Activated naive CD4-positive, alpha-beta T cell treated with anti-CD3 and anti-CD28 coated beads, Interleukin-2, amount 10 ng/mL, durations not matched to agents 7 days and 5 days (primary cell): ENCODE measurements at places on chromosomes 12 and 14.

DNA sequence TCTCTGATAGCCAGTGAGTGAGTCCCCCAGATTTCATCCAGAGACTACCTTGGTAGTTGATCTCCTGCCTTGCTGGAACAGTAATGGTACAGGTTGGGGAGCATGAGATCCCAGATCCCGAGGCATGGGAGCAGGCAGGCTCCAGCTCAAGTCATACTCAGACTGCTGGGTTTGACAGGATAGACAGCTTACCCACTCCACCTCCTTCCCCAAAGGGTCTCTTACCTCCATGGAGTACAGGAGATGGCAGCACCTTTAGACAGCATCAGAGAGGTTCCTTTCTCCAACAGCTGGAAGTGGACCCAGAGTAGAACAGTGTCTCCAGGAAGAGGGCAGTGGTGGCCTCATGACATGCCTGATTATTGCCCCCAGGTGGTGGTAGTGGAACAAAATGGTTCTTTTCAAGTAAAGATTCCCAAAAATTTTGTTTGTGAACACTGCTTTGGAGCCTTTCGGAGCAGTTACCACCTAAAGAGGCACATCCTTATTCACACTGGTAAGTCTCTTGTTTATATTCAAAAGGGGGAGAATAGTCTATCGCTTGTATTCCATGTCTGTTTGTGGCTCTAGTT is 4.9 kb upstream of the CSAD start:
- no peak for DNase-seq

GRCh38 chr14:33432407-33433023 is 493.8 kb downstream of the NPAS3 start:
- DNase-seq: no peak

GRCh38 chr14:31881531-31882310 is 195.4 kb upstream of the ARHGAP5 start:
- no peak for DNase-seq

DNA sequence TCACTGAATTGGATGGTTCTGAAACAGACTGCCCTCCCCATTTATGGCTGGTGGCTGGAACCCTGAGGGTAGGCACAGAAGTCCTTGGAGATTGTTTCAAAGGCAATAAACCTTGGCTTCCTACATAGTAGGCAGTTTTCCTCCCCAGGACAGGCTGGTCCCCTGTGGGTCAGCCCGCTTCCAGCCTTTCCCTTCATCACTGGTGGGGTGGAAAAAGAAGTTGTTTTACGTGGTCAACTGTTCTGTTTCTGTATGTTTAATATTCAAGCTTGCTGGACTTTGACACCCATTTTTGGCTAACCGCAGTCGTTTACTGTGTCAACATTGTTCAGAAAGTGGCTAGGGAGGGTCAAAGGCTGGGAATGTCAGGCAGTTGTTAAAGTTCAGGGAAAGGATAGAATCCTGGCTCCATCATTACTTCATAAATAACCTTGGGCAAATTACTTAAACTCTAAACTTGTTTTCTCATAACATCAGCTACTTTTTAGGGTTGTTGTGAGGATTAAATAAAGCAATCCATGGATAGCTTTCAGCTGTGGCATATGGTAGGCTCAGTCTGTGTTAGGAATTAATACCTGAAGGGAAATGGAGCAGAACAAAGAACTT is 2.4 kb downstream of the KLHDC2 start:
- no peak for DNase-seq

GRCh38 chr14:70780396-70781075 is 28.8 kb downstream of the MAP3K9 start:
- DNase-seq: no peak

DNA sequence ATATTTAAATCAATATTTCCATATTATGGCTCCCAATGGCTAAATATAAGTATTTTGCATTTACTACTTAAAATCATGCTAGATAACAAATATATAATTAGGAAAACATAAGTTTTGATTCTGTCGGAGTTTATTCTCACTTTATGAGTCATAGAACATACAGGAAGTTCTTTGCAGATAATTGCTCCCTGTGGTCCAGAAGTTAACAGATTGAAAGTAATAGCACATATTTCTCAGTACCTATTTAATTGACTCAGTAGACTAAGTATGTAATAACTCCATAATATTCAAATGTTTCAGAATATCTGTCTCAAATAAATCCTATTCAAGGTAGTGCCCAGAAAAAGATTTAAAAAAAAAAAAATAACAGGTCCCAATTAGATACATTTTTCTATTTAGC is 806.0 kb upstream of the ATXN7L3B start:
- no peak for DNase-seq

DNA sequence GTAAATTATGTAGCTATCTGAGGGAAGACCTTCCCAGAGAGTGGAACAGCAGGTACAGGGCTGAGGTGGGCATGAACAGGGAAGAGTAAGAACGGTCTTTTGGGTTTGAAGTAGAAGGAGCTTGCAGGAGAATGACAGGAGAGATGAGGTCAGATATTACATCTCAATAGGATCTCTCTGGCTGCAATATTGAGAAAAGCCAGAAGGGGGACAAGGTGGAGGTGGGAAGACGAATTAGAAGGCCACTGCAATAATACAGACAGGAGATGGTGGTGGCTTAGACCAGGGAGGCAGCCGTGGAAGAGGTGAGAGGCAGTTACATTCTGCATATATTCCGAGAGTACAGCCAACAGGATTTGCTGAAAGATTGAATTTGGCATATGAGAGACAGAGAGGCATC is 310.2 kb downstream of the APAF1 start:
- DNase-seq: no peak
